AG09309 (cell line): ENCODE measurements at places on chromosomes 13 and 19.

DNA sequence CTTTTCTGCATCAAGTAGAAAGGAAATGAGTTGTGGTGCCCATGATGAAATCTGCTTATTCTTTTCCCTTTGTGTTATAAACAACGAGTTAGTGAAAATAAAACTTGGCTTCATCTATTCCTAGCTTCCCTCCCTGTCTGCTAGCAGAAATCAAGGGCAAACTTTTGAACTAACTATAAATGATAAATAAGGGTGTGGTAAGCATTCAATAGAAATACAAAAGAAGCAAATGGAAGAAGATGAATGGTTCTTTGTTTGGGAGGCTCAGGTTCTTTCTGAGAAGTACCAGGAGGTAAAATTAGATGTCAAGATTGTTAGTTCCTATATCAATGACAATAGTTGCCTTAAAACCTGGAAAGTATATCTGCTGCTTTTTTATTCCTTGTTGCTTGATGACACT lies 275.3 kb upstream of the PRR20A start:
- DNase-seq, result no peak

GRCh38 chr13:19961489-19961888 lies 3.0 kb downstream of the ZMYM2 start:
- no peak for DNase-seq

GRCh38 chr19:56170261-56170660 lies 5.5 kb upstream of the GALP start:
- DNase-seq, result peak; percentile 5

- no peak for DNase-seq
Observed at GRCh38 chr19:4539693-4540581, at the start of gene LRG1. Gene LRG1, minus strand, starts transcription at chr19:4540036. Its CDS starts 23 bp downstream, at chr19:4540013.

- DNase-seq, result no peak
Observed at GRCh38 chr19:3207461-3208242, 16.8 kb upstream of the CELF5 start.

DNA sequence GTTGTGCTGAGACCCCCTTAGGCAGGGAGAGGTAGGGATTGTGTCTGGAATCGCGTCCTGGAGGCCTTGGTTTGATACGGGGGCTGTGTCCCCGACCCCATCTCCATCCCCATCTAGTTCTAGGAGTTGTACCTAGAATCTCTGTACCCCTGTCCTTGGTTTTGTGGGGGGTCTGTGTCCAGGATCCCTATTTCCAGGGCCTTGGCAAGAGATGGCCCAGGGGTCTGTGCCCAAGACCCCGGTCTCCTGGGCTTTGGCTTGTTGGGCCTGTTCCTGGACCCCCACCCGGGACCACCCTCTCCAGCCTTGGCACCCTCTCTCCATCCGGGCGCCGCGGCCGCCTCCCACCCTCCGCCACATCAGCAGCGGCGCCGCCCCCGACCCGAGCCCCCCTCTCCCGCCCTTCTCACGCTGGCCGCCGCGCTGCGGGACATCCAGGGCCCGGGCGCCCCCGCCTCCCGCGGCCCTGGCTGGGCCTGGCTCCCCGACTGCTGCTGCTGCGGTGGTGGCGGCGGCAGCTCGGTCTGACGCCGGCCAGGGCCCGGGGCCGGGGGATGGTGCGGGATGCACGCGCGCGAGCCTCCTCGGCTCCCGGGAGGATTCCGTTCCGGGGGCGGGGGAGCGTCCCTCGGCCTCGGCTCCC lies at the start of gene NUMBL:
Gene NUMBL (minus strand): TSS at position 602 of the 643 bp plus-strand sequence. CDS start 168 bp downstream, at position 434.
- DNase-seq, result no peak

- no peak for DNase-seq
Observed at GRCh38 chr19:35155441-35155840, 906 bp downstream of the FXYD5 start.

GRCh38 chr13:27372896-27373295 lies 51.5 kb upstream of the GTF3A start:
- DNase-seq, result no peak

GRCh38 chr19:23771316-23771715 lies 12.6 kb upstream of the ZNF681 start:
- DNase-seq, result no peak

GRCh38 chr13:73656863-73657262 lies 477.3 kb downstream of the KLF12 start:
- no peak for DNase-seq

- DNase-seq, result no peak
Observed at GRCh38 chr13:68199271-68199670, 969.1 kb upstream of the PCDH9 start.

GRCh38 chr13:72959643-72960042 lies 99.2 kb upstream of the KLF5 start:
- no peak for DNase-seq

DNA sequence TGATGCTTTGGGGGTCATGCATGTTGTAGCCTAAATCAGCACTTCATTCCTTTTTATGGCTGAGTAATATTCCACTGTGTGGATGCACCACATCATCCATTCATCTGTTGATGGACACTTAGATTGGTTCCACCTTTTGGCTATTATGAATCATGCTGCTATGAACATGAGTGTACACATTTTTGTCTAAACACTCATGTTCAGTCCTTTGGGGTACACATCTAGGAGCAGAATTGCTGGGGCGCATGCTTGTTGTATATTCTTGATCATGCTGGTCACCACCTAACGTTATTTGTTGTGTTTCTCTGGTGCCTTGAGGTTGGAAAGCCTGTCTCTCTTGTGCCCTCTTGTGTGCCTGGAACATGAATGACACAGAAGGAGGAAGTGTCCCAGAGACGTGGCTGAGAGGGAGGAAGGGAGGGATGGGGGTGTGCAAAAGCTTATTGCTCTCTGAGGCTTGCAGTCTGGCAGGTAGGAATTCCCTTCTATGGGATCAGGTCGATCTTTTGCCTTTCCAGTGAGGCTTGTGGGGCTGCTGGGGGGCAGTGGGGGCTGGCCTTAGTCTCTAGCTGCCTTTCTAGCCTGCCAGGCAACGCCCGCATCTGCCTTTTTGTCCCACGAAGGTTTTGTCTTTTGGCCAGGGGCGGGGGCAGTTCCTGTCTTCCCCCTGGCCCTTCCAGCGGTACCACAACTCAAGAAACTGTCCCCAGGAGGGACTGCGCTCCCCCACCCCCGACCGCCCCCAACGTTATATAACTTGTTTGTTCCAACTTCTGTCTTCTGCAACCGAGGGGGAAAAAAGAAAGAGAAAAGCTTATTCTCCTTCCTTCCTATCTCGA lies 7.6 kb downstream of the KLHL26 start:
- DNase-seq, result no peak

DNA sequence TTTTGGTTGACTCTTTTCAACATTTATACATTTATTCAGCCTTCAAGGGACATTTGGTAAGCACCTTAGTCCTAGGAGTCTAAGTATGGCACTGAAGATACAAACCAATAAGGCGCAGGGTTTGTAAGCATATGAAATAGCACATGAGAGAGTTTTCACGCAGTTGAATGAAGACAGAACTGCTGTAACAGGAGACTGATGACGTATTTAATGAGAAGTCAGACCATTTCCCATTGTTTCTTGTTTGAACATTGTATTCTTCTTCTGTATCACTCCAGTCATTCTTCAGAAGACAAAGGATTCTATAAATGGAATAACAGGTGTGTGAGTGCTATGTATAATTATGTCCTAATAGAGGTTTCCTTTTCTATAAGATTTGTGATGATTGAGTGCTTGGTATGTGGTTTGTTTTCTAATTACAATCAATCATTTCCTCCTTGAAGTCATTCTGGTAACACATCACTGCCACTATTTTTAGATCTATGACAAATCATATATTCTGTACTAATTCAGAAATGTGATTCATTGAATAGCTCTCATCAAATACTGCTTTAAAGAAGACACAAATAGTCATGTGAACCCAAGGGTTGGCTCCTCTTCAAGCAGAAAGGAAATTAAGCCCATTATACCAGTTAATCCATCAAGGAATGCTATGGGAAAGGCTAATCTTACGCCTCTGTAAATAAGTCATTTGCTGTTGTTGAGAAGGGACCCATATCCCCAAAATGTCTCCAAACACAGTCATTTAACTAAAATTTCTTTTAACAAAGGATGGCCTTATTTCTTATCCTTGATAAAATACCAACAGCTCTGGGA lies 222.8 kb upstream of the NBEA start:
- DNase-seq, result no peak

- DNase-seq, result no peak
Observed at GRCh38 chr13:66689037-66689619, 541.0 kb downstream of the PCDH9 start.

DNA sequence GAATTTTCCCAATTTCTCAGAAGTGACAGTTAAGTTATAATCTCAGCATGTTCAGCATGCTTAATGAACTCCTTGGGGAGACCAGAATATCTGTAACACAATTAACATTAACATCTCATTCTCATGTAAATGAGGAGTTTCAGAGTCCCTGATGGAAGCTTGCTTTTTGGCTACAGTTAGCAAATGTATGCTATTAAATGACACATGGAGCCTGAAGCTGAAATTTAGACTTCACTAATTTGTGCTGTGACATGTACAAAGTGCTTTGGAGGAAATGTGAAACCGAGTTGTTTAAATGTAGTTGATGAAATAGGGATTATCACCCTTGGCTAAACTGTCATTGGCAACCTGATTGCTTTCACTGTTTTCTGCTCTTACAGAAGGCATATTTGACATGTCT lies 2265.1 kb upstream of the PCDH20 start:
- no peak for DNase-seq

- DNase-seq, result no peak
Observed at GRCh38 chr19:9353011-9353410, 9.8 kb upstream of the ZNF177 start.

- no peak for DNase-seq
Observed at GRCh38 chr13:20149762-20150161, 11.1 kb downstream of the GJA3 start.

GRCh38 chr19:48618278-48618915 lies 581 bp downstream of the RPL18 start:
- no peak for DNase-seq

GRCh38 chr13:108711386-108711785 lies 82.0 kb downstream of the MYO16 start:
- no peak for DNase-seq

- no peak for DNase-seq
Observed at GRCh38 chr19:39196860-39197562, at the start of gene NCCRP1. Gene NCCRP1, plus strand, starts transcription at chr19:39196964. Its CDS starts 19 bp downstream, at chr19:39196983.

DNA sequence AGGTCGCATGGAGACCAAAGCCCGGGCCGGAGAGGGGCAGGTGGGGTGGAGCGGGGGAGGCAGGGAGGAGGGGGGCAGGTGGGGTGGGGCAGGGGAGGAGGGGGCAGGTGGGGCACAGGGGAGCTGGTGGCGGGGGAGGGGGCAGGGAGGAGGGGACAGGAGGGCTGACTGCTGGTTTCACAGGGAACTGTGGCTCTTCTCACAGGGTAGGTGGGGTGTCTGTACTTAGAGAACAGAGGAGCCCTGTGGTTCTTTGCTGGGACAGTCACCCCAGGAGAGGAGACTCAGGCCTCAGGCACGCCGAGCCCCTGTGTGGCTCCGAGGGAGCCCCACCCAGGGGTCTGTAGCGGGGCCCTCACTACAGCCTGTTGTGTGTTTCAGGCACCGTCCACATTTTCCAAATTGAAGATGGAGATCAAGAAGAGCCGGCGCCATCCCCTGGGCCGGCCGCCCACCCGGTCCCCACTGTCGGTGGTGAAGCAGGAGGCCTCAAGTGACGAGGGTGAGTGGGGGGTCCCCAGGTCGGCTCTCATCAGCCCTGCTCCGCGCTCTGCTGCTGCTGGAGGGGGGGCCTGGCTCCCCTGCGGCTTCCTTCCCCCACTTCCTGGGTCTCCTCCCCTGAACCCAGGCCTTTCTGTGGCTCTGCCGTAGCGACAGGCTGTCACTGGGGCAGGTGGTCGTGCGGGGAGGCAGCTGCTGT lies 162.7 kb downstream of the KDM4B start:
- no peak for DNase-seq

DNA sequence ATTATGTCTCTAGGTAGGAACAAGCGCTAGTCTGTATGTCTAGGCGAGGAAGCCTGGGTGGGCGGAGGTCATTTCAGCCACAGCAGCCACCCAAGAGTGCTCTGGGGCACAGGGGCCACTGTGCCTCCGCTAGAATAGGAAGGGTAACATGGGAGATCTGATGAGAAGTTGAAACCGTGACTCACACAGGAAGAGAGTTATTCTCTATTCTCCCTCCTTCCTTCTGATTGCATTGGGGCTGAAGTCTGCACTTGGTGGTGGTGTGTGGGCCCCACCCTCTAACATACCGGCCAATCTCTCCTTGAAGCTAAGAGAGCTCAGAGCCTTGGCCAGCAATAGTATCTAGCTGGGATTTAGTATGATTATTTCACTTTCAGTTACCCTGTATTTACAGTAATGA lies 20.3 kb upstream of the GGACT start:
- DNase-seq, result no peak

DNA sequence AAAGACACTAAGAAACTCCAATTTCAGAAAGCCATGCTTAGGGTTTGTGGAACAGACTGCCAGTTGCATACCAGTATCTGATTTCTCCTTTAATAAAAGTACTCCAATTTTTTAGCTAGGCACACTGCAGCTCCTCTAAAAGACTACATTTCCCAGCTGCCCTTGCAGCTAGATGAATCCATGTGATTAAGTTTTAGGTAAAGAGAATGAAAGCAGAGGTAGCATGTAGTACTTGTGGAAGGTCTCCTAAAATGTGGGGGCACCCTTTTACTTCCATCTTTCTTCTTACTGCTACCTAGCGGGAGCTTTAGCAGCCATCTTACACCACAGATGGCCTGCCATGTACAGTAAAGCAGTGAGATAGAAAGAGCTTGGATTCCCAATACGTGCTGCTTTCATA lies 33.0 kb upstream of the TSC22D1 start:
- DNase-seq, result no peak

GRCh38 chr19:889662-890295 lies 3.2 kb downstream of the MED16 start:
- no peak for DNase-seq
